ENCODE measurements at places on chromosomes 11 and 22. TPM values are rescaled to one million over a fixed set of nuclear protein-coding genes. Genes with fewer than 3 reads are reported as not detected.

Gene OR4A16
- polyA plus RNA-seq: not detected

- peak overlapping the region; percentile 15 for H3K27ac ChIP-seq
- peaks cover 19% of the 10 kb centered on the region for H3K4me1 ChIP-seq
- no peak for DNase-seq
- H3K36me3 ChIP-seq: peaks cover 1% of the 10 kb centered on the region
Measured at GRCh38 chr22:31244046-31244942, 32.2 kb downstream of the LIMK2 start.

DNA sequence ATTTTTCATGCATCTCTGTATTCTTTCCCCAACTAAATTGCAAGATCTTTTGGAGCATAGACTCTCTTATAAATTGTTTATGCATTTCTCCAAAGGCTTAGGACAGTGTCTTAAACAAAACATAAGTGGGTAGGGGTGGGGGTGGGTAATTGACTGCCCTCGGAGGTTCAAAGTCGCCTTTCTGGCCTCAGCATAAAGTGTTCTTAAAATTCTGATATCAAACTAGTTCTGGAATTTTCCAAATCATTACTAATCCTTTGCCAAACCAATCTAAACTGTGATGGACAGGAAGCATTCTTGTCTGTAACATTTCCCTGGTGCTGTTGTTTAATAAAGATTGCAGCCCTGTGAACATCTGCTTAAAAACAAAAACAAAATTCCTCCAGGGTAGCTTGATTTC is 61.8 kb upstream of the FAT3 start:
- H3K27me3 ChIP-seq: no peaks in the 10 kb centered on the region
- DNase-seq: peak; percentile 81
- no peak overlapping the region for H3K4me3 ChIP-seq
- no peaks in the 10 kb centered on the region for H3K4me1 ChIP-seq

DNA sequence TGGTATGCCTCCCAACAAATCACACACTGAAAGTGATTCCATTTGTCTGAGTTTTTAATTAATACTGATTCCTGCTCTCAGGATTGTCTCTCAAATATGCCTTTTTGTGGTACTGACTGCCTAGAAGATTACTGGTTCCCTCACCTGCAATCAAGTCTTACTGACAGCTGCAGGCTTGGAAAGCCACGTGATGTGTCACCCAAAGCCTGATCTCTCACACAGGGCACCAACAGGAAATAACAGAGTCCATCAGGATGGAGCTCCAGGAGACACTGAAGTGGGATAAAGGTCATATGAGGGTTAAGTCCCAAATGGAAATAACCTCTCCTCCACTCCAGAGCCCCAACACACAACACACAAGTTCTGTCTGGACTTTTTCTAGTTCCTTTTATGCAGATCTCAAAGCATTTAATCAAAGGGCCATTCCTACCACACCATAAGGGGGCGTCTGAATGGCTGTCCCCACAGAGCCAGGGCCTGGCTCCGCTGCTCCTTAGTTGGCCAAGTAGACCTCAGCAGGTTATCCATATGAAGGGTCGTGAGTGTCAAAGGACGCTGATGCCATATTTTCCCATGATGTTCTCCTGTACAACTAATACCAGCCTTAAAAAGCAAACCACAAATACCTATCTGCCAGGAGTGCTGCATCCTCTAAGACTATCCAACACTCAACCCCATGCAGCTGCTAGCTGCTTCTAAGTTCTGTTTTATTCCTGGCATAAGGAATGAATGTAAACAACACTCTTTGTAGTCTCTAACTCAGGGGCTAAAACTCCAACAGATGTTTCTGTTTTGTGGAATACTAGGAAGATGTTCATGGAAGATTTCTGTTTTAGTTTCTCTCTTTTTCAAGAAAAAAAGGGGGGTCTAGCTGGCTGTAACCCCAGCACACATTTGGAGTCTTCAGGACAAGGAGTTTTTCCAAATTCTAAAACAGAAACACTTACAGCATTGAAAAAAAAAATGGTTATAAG is 13.0 kb downstream of the SCUBE2 start:
- no peaks in the 10 kb centered on the region for H3K27me3 ChIP-seq
- peak; percentile 69 for DNase-seq
- no peaks in the 10 kb centered on the region for H3K4me1 ChIP-seq

GRCh38 chr11:45475173-45475572 is 189.0 kb upstream of the SYT13 start:
- H3K27ac ChIP-seq: no peak overlapping the region
- no peak overlapping the region for H3K4me3 ChIP-seq
- no peaks in the 10 kb centered on the region for H3K36me3 ChIP-seq

DNA sequence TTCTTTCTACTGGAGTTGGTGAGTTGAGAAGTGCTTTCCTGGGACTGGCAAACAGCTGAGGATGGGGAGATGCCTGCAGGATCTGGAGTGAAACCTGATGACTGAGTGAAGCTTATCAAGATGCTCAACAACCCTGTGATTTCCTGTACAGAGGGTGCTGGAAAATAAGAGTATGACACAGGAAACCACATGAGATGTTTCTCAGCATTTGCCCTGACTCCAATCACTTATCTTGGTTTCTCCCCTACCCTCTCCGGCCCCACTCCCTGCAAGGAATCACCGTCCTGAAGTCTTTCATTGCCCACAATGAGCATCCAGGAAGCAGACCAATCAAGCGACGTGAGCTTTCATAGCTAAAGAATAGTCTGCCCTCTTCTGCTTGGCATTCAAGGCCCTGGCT is at the start of gene MRGPRX2:
Gene MRGPRX2 (minus strand): TSS at position 89 of the 400 bp plus-strand sequence. CDS start 4,315 bp downstream, outside the sequence.
- H3K36me3 ChIP-seq: no peaks in the 10 kb centered on the region
- H3K27me3 ChIP-seq: peaks cover 3% of the 10 kb centered on the region
- H3K4me1 ChIP-seq: no peaks in the 10 kb centered on the region
- H3K27ac ChIP-seq: no peak within 1 kb of the TSS
- H3K4me3 ChIP-seq: no peak within 1 kb of the TSS
- no peak for DNase-seq

DNA sequence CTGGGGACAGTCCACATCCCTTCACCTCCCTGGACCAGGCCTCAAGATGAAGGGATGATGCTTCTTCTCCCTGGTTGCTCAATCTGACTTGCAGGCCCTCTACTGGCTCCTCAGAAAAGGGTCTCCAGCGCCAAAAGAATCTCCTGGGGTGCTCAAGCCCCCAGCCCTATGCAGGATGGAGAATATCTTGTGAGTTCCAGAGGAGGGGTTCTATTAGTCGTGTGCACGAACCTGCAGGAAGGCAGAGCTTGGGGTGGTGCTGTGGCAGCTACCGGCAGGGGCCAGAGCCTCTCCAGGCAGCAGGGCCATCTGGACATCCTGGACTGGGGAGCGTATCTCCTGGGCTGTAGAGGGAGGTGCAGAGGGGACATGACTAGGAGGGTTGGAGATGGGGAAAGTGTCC is 1339.5 kb downstream of the BRD1 start:
- H3K36me3 ChIP-seq: no peaks in the 10 kb centered on the region
- no peaks in the 10 kb centered on the region for H3K4me1 ChIP-seq
- no peak overlapping the region for H3K27ac ChIP-seq
- peak; percentile 21 for DNase-seq
- H3K27me3 ChIP-seq: peaks cover 17% of the 10 kb centered on the region

Gene VSTM5
- polyA plus RNA-seq: 0.13 TPM

- no peak overlapping the region for H3K4me3 ChIP-seq
- peaks cover 14% of the 10 kb centered on the region for H3K4me1 ChIP-seq
- no peaks in the 10 kb centered on the region for H3K36me3 ChIP-seq
- H3K27ac ChIP-seq: no peak overlapping the region
- peak; percentile 70 for DNase-seq
Measured at GRCh38 chr11:79025622-79026021, 415.2 kb downstream of the TENM4 start.

Gene OSM
- 0.57 TPM for polyA plus RNA-seq

DNA sequence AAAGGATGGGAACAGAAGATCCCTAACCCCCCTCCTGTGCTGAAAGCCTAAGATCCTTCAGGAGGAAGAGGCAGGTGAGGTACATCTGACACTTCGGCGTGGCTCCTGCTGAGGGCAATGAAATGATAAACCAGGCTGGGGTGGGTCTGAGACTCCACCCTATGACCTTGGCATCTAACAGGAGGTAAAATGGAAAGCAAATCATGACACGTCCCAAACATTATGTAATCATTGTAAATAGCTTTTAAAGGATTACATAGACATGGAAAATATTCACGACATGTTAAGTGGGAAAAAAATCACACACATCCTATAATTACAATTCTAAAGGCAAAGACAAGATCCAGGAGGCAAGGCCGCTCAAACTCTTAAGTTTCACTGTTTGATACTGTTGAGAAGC is 70.5 kb downstream of the LINC01488 start:
- no peak overlapping the region for H3K27ac ChIP-seq
- no peaks in the 10 kb centered on the region for H3K27me3 ChIP-seq
- H3K4me1 ChIP-seq: no peaks in the 10 kb centered on the region
- DNase-seq: no peak
- no peaks in the 10 kb centered on the region for H3K36me3 ChIP-seq
- no peak overlapping the region for H3K4me3 ChIP-seq

Gene IL10RA
- 52.5 TPM for polyA plus RNA-seq

Gene GRK3
- polyA plus RNA-seq: 9.0 TPM
